ENCODE measurements at places on chromosomes 11 and 22. TPM values are rescaled to one million over a fixed set of nuclear protein-coding genes. Genes with fewer than 3 reads are reported as not detected.

The TMA7B gene
- total RNA-seq = not detected

The SLC22A12 gene
- not detected for total RNA-seq

The ALDH3B1 gene
- 137 TPM for total RNA-seq

The OR8G1 gene
- not detected for total RNA-seq

The SYT7 gene
- total RNA-seq = 0.93 TPM

The SESN3 gene
- total RNA-seq = 0.07 TPM

Data from A549 treated with AZD2906 at 1 μM for 4 hours (cell line).